ENCODE measurements at places on chromosomes 6 and 20.
A peak's percentile ranks its signal among the peaks of the same experiment; 100 is the strongest.

DNA sequence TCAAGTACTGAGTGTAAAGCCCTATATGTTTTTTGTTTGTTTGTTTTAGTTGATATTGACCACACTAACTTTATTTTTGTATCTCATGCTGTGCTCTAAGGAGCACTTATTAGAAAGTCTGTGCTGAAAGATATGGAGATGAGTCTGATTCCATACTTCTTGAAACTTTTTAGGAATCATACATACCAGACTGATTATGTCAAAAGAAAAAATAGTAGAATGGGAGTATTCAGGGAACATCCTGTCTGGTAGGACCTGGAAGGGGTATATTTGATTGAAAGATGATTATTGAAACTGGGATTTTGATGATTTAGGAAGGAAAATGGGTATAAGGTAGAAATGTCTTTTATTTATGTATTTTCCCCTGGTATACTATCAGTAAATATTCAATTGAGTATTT, 111.4 kb downstream of the QKI start:
- DNase-seq, result no peak

DNA sequence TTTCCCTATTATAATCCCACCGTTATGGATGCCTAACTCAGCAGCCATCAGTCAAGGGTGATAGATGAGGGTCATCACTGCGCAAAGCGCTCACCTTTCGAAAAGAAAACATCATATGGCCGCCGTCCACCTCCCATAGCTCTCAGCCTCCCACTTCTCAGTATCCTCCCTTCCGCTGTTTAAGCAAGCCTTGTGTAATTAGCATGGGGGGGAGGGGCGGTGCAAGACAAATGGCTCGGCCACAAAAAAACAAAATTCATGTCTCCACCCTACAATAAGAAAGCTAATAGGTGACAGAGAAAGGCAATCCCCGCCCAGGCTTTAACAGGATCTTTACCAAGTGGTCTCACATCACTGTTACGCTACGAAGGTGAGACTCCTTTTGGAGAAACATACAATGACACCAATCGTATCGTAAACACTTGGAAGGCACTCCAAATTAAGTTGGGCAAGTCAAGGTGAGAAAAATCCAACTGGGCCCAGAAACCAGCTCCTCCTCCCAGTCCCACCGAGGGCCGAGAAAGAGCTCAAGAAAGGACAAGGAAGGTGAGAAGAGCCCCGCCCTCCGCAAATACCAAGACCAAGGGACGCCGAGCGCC, 645 bp downstream of the DDX39B start:
- DNase-seq, result no peak

DNA sequence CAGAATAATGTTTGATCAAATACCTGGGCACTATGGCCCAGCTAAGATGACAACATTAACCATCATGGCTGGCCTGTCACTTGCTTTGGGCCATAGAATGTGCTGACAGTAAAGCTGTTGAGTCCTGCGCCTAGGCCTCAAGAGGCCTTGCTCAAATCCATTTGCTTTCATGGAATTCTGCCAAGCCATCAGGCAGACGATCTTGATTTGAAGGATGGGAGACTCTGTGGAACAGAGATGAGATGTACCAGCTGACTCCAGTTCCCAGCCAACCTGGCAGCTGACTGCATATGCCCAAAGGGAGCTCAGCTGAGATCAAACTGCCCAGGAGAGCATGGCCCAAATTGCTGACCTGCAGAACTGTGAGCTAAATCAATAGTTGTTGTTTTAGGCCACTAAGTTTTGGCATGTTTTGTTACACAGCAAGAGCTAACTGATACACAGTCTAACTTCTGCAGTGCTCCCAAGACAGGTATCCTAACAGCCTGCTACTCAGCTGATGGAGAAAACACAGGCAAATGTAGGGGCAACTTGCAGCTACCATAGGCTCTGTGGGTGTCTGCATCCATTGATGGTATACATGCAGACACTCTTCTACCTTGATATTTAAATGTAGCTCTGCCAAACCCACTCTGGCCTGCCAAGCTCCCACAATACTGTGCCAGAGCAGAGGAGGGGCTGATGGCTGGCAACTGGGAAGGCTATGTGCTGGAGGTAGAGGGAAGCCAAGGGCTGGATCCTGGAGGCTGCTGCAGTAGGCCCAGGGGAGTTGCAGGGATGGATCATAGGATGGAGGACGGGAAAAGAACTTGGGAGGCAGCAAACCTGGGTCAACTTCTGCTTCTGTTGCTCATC, 55.2 kb upstream of the RNF24 start:
- DNase-seq, result no peak

DNA sequence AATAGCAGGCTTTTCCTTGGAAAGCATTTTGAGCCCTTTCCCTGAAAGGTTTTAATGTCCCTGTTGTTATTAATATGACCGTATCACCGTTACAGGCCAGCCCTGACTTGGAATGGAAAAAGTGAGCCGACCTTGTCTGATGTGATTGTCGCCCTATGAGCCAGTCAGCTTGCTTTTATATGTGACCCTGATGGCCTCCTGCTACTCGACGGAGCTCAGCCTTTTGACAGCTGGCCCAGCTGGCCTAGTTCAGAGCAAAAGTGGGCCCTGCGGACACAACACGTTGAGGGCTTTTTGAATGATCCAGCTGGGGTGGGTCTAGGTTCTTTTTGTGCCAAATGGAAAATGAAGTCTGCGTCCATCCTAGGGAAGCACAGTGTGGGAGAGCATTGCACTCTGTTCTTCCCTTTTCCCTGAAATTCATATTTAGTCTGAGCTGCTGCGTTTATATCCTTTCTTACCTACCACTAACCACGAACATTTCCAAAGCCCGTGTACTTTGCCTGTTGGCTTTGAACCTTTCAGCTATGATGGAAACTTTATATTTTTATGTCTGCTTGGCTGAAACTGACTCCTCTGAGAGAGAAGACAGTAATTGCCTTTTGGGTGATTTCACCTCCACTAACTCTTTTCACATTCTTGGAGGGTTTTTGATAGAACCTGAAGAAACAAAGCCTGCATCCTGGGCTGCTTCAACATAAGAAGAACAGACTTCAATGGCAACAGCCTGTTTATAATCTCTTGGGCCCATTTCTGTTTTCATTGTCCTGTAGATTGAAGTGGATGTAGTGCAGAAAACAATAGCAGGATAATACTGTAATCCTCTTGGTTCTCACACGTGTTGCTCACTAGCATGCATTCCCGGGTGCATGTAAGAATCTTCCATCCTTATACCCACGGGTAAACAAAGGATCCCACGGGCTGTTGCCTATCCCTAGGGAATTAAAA, 121.8 kb upstream of the HDGFL1 start:
- peak; percentile 76 for DNase-seq

GRCh38 chr20:60365064-60365666, 406.9 kb downstream of the CDH26 start:
- peak; percentile 40 for DNase-seq

DNA sequence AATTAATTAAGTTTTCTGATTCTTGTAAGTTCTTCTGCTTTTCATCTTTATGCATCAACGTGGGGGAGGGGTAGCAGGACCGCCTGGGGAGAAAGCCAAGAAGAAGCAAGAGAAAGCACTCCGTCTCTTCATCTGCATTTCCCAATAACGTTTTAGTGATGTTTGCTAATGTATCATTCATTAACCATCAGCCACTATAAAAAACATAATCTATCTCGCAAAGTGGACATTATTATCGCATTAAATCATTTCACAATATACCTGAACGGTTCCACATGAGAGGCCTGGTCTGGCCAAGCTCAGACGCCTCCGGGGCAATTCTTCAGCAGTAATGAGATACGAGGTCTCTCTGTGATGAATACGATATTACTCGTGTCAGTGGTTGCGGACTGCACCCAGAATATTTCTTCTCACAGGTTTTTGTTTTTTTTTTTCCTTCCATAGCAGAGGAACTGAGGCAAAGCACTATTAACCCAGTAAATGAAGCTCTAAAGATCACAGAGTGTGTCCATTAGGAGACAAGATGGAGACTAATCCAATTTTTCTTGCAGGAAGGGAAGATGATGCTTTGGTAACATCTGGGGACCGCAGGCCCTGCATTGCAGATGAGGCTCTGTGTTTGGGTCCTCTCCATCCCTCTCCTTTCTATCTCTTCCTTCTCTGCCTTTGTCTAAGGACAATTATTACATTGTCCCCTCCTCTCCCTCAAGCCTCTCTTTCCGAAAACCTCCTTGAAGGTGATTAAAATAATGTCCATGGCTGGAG, 156.1 kb downstream of the SLC35B3 start:
- DNase-seq, result peak; percentile 8

DNA sequence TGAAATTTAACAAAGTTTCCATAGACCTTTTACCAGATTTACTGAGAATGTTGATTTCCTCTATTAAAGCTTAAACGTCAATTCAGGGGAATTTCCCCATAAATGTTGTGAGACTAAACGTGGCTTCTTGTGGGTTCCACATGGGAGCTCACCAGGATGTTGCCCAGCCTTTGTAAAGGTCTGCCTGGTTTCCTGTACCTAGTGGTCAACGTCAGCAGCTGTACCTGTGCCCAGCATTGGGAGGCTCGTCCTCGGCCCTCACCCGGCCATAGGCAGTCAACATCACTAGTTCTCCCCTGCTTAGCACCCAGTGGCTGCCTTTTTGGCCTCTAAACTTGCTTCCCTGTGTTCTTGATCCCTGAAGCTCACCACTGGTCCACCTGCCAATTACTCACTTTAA, 22.1 kb upstream of the CD83 start:
- DNase-seq, result no peak

DNA sequence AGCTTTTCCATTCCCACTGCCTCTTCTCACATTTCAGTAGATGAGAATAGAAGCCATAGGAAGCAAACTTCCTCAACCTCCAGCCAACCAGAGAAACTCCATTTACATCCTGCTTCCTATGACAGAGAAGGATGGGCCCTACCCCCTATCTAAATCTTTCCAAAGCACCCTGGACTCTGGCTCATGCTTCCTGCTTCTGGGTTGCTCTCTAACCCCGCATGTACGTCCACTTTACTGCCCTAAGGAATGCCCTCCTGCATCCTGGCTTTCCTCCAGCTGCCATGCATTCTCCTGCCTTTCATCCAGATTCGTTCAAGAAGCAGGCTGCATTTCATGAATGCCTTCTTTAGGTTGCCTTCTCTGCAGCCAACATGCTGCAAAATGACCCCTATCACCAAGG, 91.9 kb downstream of the FAM217A start:
- no peak for DNase-seq

DNA sequence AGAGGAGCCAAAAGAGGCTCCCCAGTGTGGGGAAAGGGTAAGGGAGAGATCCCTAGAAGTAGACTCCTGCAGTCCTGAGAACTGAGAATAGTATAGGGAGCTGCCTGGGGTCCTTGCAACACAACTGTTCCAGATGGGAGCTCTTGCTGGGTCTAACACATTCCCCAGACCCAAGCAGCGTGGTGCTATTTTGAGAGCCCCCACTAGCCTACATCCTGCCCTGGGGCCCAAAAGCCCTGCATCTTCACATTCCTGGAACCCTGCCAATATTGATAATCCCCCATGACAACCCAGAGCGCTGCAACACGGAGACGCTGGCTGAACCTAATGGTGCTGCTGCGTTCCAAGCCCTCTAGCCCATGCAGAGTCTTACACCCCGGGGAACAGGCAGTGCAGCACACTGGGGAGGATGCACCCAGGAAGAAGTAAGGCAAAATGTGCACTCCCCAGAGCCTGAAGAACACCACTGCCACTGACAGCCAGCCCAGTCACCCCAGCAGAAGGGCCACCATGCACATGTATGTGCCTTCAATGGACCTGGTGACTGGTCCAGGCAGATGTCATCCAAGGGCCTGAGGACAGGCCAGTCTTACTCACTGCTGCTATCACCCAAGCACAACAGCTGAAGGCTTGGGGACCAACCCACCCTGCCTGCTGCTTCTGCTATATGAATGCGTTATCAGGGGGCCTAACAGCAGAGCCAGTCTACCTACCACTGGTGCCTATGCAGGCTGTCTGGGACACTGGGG, 7.0 kb upstream of the RNF217 start:
- peak; percentile 35 for DNase-seq

DNA sequence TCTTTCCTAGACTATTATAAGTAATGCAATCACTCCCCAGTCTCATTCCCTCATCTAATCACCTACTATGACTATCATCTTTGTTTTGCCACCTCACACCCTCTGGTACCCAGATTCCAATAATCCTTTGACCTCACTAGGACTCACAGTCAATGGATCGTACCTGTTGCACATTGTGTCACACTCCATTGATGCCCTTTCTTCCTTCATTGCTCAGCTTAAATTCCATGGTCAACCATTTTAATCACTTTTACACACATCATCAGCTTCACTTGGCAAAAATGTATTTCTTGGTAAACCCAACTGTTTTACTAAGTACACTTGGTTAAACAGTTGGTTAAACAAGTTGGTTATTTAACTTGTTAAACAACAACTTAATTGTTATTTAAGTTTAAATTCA, 44.0 kb downstream of the CEP162 start:
- DNase-seq, result no peak

- DNase-seq, result no peak
These were observed 16.4 kb downstream of the TAAR2 start for GRCh38 chr6:132607544-132608233.

DNA sequence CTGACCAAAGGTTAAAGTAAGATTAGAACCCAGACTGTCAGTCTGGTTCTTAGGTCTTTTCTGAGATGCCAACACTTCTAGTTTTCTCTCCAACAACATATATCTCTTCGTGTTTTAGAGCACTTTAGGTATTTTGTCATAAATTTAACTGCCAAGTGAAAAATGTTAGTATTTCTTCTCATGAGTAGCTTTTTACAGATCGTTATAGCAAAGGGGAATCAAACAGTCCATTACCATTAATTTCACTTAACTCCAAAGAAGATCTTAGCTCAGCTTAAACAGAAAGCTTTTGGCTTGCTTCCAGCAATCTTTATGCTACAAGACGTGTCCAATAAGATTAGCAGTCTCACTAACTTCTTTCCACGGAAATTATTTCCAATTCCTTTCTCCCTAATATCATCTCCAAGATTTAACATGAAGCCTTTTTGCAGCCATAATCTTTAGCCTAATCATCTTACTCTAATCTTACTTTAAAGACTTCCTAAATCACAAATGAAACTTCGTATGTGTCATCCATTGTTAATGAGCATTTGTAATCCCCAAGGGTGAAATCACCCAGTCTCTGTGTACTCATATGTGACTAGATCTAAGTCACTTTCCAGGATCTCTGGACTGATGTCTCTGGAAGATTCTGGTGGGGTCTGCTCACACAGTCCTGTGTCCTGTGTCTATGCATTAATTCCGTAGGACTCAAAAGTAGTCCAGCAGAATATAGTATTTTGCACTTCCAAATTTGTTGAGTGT, 38.7 kb downstream of the MOXD1 start:
- peak; percentile 44 for DNase-seq

DNA sequence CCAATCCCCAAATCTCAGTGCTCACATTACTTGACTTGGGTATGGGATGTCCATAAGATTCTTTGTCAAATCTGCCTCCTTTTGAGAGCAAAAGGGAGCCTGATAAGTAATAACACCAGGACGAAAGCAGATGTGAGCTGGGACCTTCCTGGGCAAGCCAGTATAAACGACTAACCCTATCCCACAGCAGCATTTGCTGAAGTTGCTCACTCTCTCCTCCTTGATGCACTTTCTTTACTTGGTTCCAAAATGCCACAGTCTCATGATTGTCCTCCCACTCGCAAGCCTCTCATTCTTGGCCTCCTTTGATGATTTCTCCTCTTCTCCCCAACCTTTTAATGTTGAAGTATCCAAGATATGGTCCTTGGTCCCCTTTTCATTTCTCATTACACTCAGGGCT, 44.7 kb upstream of the TAGAP start:
- no peak for DNase-seq

GRCh38 chr6:52361945-52362442, at the start of gene PAQR8:
PAQR8 (plus strand) TSS chr6:52362151; CDS start chr6:52403214, 41,063 bp downstream.
- peak; percentile 90 for DNase-seq

GRCh38 chr6:61833176-61833755, 452.8 kb downstream of the KHDRBS2 start:
- DNase-seq, result no peak

All from eye (tissue), 1 donor.